ENCODE measurements at places on chromosomes 12 and 14. TPM values are rescaled to one million over a fixed set of nuclear protein-coding genes. Genes with fewer than 3 reads are reported as not detected.

Gene PPP2R5E
- total RNA-seq = 18.2 TPM

DNA sequence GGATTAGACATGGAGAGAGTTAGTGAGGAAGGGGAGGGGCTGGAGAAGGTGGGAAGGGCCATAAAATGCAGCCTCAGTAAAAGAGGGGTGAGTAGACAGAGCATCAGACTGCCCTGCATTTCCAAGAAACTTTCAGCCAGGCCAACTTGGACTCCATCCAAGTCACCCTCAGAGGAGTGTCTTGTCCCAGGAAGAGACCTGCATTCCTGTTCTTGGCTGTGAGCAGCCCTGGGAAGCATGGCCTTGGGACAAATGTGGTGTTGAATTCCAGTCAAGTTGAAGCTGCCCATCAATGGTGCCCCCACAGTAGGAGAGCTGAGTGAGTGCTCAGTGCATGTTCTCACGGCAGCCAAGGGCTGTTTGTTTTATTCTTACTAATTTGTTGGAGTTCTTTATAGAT is 35.0 kb upstream of the TUNAR start:
- H3K4me3 ChIP-seq = no peak overlapping the region
- no peak for DNase-seq
- H3K4me1 ChIP-seq = no peaks in the 10 kb centered on the region
- H3K27me3 ChIP-seq = no peaks in the 10 kb centered on the region

Gene SERPINA6
- total RNA-seq = not detected

- H3K27ac ChIP-seq = no peak overlapping the region
- no peaks in the 10 kb centered on the region for H3K36me3 ChIP-seq
- no peaks in the 10 kb centered on the region for H3K27me3 ChIP-seq
- H3K4me3 ChIP-seq = no peak overlapping the region
These were observed 457.4 kb downstream of the FOXG1 start for GRCh38 chr14:29223947-29224346.

GRCh38 chr14:102345232-102345631 is 17.5 kb downstream of the CINP start:
- DNase-seq = no peak
- H3K27me3 ChIP-seq = no peaks in the 10 kb centered on the region
- no peak overlapping the region for H3K27ac ChIP-seq

DNA sequence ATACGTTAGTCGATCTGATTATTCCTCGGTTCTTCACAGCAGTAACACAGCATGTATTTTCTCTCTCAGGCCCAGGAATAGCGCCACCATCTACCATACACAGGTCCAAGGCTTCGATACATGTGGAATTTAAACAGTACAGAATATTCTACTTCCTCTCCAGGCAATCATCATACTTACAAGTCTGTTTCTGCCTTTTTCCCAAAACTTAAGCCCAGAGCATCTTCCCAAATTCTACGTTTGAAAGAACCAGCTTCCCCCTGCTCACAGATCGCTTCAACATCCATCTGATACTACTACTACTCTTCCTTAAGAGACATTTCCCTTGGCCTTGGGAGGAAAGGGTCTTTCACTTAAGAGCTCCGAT is 626 bp downstream of the TXNDC16 start:
- peak overlapping the region; percentile 90 for H3K27ac ChIP-seq
- H3K4me1 ChIP-seq = no peaks in the 10 kb centered on the region
- no peaks in the 10 kb centered on the region for H3K36me3 ChIP-seq
- DNase-seq = peak; percentile 23
- no peaks in the 10 kb centered on the region for H3K27me3 ChIP-seq

DNA sequence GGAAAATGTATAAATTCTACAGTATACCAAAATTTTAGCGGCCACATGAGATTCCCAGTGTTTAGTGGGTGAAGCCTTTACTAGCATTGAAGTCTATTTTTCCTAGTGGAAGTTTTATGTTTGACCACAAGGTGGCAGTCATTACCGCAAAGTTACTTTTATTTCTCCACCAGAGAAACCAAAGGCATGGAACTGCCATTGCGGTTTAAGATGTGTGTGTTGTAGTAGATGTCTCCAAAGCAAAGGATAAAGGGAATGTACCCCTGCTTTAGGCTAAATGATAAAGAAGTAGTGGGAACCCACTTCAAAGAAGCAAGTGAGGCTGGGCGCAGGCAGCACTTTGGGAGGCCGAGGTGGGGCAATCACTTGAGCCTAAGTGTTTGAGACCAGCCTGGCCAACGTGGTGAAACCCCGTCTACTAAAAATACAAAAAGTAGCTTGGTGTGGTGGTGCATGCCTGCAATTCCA is 140.5 kb downstream of the PRKCH start:
- no peak overlapping the region for H3K27ac ChIP-seq
- no peaks in the 10 kb centered on the region for H3K27me3 ChIP-seq
- DNase-seq = no peak
- no peak overlapping the region for H3K4me3 ChIP-seq

- no peaks in the 10 kb centered on the region for H3K27me3 ChIP-seq
- DNase-seq = no peak
- H3K4me3 ChIP-seq = no peak overlapping the region
- H3K36me3 ChIP-seq = no peaks in the 10 kb centered on the region
- no peak overlapping the region for H3K27ac ChIP-seq
These were observed 203.8 kb downstream of the CRADD start for GRCh38 chr12:93880853-93881522.

Gene ZNF26
- total RNA-seq = 17.6 TPM

DNA sequence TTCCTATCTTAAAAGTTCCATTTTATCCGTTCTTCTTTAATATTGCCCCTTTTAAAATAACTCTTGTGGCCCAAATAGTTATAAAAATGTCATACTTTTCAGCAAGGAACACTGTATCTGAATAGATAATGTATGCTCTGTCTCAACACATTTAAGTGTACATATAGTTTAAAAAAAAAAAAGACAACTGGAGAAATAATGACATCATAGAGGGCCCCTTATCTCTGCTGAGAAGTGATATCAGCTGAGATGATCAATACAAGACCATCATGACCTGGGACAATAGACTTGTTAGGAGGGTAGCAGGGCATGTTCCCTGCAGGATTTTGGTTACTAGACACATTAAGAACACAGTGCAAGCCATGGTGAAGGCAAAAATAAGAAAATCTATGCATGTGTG is 77.5 kb downstream of the PEBP1 start:
- no peaks in the 10 kb centered on the region for H3K27me3 ChIP-seq
- DNase-seq = no peak
- no peaks in the 10 kb centered on the region for H3K4me1 ChIP-seq
- no peak overlapping the region for H3K27ac ChIP-seq
- no peak overlapping the region for H3K4me3 ChIP-seq
- no peaks in the 10 kb centered on the region for H3K36me3 ChIP-seq

GRCh38 chr12:24360907-24361306 is 411.4 kb upstream of the SOX5 start:
- no peak overlapping the region for H3K4me3 ChIP-seq
- no peak for DNase-seq
- H3K27ac ChIP-seq = no peak overlapping the region

Gene BIN2
- total RNA-seq = 38.0 TPM

Gene ACYP1
- total RNA-seq = 22.7 TPM

Gene TAS2R10
- total RNA-seq = not detected

GRCh38 chr14:20563971-20564370 is 3.1 kb upstream of the RNASE9 start:
- no peaks in the 10 kb centered on the region for H3K4me1 ChIP-seq
- DNase-seq = no peak
- no peak overlapping the region for H3K27ac ChIP-seq

DNA sequence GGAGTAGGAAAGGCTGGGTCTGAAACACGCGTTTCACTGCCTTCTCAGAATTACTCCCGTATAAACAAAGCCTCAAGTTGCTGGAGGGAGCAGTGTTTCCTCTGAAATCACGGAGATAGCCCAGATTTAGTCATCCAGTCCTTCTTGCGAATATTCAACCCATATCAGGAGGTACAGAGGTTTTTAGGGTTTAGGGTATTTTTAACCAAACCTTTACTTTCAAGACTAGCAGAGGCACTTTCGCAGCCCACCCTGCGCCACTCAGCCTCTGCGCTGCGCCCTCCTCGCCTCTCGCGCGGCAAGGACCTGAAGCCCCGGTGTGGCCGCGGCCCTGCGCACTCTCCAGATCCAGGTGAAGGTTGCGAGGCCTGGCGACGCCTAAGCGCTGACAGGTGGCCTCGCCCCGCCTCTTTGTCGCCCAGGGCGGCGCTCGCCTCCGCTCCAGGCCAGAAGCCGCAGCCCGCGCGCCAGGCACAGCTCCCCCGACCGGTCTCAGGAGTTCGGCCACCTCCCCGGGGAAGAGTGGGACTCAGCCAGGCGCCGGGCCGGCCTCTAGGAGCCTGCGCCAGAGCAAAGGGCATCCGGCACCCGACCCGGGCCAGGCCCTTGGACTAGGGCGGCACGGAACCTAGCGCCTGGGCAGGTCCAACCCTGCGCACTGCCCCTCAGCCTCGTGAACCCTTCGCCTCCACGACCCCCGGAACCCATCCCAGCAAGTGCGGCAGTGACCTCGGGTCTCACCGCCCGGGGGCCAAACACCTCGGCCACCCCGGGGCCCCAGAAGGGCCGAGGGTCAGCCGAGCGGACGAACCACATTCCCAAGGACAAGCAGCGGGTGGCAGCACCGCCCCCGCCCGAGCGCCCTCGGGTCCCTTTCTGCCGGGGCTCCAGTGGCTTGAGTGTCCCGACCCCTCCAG is 1.8 kb upstream of the SAMD4A start:
- H3K4me1 ChIP-seq = peaks cover 17% of the 10 kb centered on the region
- no peaks in the 10 kb centered on the region for H3K36me3 ChIP-seq
- peak; percentile 94 for DNase-seq
- H3K27ac ChIP-seq = peak overlapping the region; percentile 99

DNA sequence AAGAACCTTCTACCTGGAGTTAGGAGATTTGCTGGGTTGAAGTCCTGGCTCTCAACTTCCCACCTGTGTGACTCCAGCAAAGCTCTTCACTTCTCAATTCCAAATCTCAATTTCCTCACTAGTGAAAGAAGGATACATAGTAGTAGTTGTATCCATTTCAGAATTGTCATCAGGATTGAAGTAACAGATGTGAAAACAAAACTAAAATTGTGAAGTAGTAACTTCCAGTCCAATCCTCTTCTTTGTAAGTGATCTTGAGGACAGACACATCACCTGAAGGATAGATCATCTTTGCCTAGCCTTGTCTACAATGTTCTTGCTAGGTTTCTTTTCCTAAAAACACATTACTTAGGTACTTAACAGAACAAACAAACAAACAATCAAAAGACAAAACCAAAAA is 1.2 kb upstream of the LRRK2 start:
- no peaks in the 10 kb centered on the region for H3K36me3 ChIP-seq
- H3K27ac ChIP-seq = peak overlapping the region; percentile 90
- DNase-seq = no peak
- no peaks in the 10 kb centered on the region for H3K4me1 ChIP-seq
- H3K27me3 ChIP-seq = no peaks in the 10 kb centered on the region

GRCh38 chr12:92533280-92533890 is 169.4 kb upstream of the PLEKHG7 start:
- no peak overlapping the region for H3K4me3 ChIP-seq
- no peaks in the 10 kb centered on the region for H3K27me3 ChIP-seq
- peaks cover 2% of the 10 kb centered on the region for H3K4me1 ChIP-seq
- no peaks in the 10 kb centered on the region for H3K36me3 ChIP-seq
- no peak for DNase-seq

Gene BICDL1
- 17.3 TPM for total RNA-seq

Gene SYNDIG1L
- total RNA-seq = not detected

DNA sequence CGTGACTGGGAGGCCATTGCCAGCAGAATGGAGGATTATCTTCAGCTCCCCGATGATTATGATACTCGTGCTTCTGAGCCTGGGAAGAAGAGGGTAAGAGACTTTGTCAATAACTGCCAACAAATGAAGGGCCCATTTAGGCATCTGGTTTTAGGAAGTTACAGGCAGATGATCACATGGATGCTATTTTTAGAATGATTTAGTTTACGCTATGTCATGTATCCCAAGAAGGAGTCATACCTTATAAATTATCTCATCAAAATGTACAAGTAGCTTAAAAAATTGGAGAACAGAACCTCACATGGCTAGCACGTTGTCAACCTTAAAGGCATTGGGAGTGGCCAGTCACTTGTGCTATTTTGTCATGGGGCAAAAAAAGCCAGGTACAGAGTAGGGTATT is 46.7 kb downstream of the PROX2 start:
- H3K4me3 ChIP-seq = no peak overlapping the region
- no peak for DNase-seq
- no peak overlapping the region for H3K27ac ChIP-seq
- H3K4me1 ChIP-seq = no peaks in the 10 kb centered on the region
- no peaks in the 10 kb centered on the region for H3K36me3 ChIP-seq

DNA sequence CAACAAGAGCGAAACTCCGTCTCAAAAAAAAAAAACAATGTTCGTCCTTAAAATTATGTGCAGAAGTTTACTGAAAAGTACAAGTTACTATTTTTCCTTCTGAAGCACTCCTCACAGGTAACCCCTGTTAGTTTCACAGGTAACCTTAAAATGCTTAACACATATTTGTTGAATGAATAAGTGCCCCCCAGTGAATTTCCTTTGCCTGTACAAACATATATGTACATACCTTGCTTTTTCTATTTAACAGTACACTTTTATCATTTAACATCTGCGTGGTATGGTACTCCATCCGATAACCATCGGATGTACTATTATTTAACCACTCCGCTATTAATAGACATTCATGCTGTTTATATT is 1.4 kb upstream of the RAB35 start:
- DNase-seq = no peak
- no peaks in the 10 kb centered on the region for H3K27me3 ChIP-seq
- H3K36me3 ChIP-seq = no peaks in the 10 kb centered on the region
- peaks cover 39% of the 10 kb centered on the region for H3K4me1 ChIP-seq
- peak overlapping the region; percentile 97 for H3K27ac ChIP-seq
- H3K4me3 ChIP-seq = peak overlapping the region; percentile 66

Gene SCN8A
- 4.1 TPM for total RNA-seq

- no peak overlapping the region for H3K27ac ChIP-seq
- H3K4me1 ChIP-seq = no peaks in the 10 kb centered on the region
- no peaks in the 10 kb centered on the region for H3K36me3 ChIP-seq
- H3K4me3 ChIP-seq = no peak overlapping the region
- no peaks in the 10 kb centered on the region for H3K27me3 ChIP-seq
These were observed 191.1 kb downstream of the GRIN2B start for GRCh38 chr12:13790317-13790716.

Gene P2RX2
- not detected for total RNA-seq

- no peaks in the 10 kb centered on the region for H3K4me1 ChIP-seq
- H3K36me3 ChIP-seq = no peaks in the 10 kb centered on the region
- no peak overlapping the region for H3K4me3 ChIP-seq
- H3K27me3 ChIP-seq = no peaks in the 10 kb centered on the region
These were observed 205.0 kb downstream of the BMP4 start for GRCh38 chr14:53751650-53752049.

DNA sequence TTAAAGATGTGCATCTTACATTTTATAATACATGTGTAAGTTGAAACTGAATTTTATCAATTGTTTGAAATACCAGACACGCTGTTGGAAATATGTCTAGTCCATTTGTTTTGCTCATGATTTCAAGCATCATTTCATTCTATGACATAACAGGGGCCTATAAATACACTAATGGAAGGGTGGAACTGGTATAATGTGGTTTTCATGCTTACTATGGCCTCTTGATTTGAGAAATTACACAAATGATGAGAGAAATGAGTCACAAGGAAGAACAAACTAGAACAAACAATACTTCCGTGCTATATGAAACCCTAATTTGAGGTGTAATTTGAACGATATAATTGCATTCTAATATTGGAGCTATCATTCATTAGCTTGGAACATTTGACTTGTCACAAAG is 663.4 kb downstream of the SLC16A7 start:
- no peak overlapping the region for H3K27ac ChIP-seq
- no peaks in the 10 kb centered on the region for H3K4me1 ChIP-seq
- H3K27me3 ChIP-seq = no peaks in the 10 kb centered on the region
- H3K36me3 ChIP-seq = no peaks in the 10 kb centered on the region
- DNase-seq = no peak

GRCh38 chr14:95077345-95077744 is 80.0 kb downstream of the DICER1 start:
- no peak for DNase-seq
- no peaks in the 10 kb centered on the region for H3K4me1 ChIP-seq
- no peak overlapping the region for H3K4me3 ChIP-seq
- H3K27me3 ChIP-seq = no peaks in the 10 kb centered on the region
- H3K27ac ChIP-seq = no peak overlapping the region
- no peaks in the 10 kb centered on the region for H3K36me3 ChIP-seq

Gene HELB
- 6.1 TPM for total RNA-seq

Data from Peyer's patch (tissue), 4 donors.